ENCODE measurements at places on chromosomes 4 and X. TPM values are rescaled to one million over a fixed set of nuclear protein-coding genes. Genes with fewer than 3 reads are reported as not detected.

PLAC1 gene
- not detected for total RNA-seq

USP17L24 gene
- total RNA-seq: not detected

NWD2 gene
- 0.66 TPM for total RNA-seq

TMPRSS11D gene
- not detected for total RNA-seq

HEPH gene
- total RNA-seq: 8.8 TPM

CENPE gene
- 1.3 TPM for total RNA-seq

CCNQ gene
- 23.9 TPM for total RNA-seq

SERTM2 gene
- 0.15 TPM for total RNA-seq

GAGE13 gene
- not detected for total RNA-seq

CASP6 gene
- 18.6 TPM for total RNA-seq

DNA sequence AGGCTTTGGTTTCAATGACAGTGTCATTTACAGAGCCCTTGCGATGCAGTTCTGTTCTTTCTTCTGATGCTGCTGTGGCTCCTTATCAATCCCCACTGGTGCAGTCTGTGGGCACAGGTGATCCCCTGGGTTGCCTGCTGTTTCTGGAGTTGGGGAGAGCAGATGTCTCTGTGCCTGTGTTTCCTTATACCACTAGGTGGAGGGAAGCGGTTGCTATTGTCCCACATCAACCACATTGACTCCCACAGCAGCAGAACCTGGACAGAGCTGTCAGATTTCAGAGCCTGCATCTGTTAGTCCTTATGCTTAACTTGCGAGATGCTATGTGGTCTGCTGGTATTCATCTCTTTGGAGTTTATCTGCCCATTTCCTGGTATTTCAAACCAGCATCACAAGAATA, 57.7 kb downstream of the NEIL3 start:
- H3K36me3 ChIP-seq: no peaks in the 10 kb centered on the region
- no peak for DNase-seq
- no peak overlapping the region for H3K4me3 ChIP-seq
- no peaks in the 10 kb centered on the region for H3K4me1 ChIP-seq
- H3K27me3 ChIP-seq: no peaks in the 10 kb centered on the region
- no peak overlapping the region for H3K27ac ChIP-seq

GRCh38 chrX:124344246-124344645, 2.1 kb upstream of the SH2D1A start:
- DNase-seq: no peak
- no peak overlapping the region for H3K27ac ChIP-seq
- H3K27me3 ChIP-seq: no peaks in the 10 kb centered on the region
- H3K4me3 ChIP-seq: no peak overlapping the region

DNA sequence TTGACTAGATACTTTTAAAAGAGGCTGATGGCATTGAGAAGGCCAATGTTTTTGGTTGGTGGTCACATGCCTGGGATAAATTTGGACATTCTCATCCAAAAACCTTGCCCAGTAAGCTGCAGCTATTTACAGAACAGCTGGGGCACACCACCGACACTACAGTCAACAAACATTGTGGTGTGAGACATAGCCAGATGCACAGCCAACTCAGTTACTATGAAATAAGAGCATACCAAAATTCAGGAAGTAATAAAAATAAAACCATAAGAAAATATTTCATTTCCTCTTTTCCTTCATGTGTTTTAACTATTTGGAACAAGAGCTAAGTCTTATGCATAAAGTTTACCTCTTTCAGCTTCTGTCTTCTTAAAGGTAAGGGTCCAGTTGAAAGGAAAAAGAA, 8.8 kb downstream of the PPM1K start:
- H3K4me3 ChIP-seq: no peak overlapping the region
- no peaks in the 10 kb centered on the region for H3K4me1 ChIP-seq
- no peaks in the 10 kb centered on the region for H3K36me3 ChIP-seq
- H3K27ac ChIP-seq: no peak overlapping the region

DNA sequence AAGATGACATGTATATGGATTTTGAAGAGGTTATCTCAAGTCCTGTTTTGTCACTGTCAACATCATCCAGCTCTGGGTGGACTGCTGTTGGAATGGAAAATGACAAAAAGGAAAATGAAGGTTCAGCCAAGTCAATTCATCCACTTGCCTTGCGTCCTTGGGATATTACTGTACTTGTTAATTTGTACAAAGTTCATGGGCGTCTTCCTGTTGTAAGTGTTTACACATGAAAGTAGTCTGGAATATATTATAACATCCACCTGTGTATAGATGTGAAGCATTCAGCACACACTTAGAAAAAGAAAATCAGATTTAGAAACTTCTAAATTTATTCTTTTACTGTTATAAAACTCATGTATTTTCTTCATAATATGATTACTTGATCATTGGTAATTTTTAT, 67.2 kb downstream of the BLTP1 start:
- peaks cover 8% of the 10 kb centered on the region for H3K36me3 ChIP-seq
- no peak for DNase-seq
- no peaks in the 10 kb centered on the region for H3K27me3 ChIP-seq
- H3K4me3 ChIP-seq: no peak overlapping the region

DNA sequence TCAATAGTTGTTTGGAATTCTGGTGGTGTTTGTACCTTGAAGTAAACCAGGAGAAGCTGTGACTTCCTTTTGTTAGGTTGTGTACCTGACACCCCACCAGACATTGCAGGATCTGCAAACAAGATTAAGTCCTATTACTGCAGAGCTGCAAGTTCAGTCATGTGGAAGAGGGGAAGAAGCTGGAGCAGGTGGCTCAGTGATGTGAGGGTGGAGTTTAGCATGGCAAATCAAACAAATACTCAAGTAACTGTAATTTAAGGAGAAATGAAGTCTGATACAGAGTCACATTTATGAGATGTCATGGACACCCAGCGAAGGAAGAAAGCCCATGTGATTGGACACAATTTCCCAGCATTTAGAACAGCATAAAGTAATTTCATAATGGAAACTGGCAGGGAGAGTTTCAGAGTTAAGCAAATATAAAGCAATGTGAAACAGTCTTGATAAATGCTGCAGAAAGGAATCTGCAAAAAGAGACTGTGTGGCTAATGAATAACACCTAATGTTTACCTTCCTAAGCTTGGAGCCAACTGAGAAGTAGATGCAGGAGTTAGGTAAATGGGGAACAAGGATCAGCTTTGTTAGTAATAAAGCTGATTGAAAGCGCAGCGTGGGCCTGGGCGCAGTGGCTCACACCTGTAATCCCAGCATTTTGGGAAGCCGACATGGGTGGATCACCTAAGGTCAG, 249.1 kb downstream of the GBA3 start:
- H3K36me3 ChIP-seq: no peaks in the 10 kb centered on the region
- H3K4me1 ChIP-seq: no peaks in the 10 kb centered on the region
- H3K27me3 ChIP-seq: no peaks in the 10 kb centered on the region
- H3K4me3 ChIP-seq: no peak overlapping the region

- DNase-seq: no peak
- H3K4me3 ChIP-seq: no peak overlapping the region
Measured at GRCh38 chr4:164058776-164059445, 564.4 kb downstream of the TMA16 start.

DNA sequence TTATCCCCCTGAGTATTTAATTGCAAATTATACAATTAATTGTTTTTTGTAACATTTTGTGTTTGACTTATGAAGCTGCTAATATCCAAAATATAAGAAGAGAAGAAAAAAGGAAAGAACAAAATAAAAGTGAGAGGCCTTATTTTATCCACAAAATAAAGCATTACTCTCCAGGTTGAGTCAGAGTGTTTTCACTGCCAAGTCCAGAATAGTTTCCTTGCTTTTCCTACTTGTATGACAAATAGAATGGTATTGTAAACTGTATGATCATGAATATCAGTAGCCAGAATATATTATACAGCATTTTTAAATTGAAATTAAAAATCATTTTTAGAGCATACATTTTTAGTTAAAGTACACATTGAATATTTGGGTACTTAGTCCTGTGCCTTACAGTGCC, 237.8 kb downstream of the NDST4 start:
- H3K4me3 ChIP-seq: no peak overlapping the region
- no peak overlapping the region for H3K27ac ChIP-seq
- no peaks in the 10 kb centered on the region for H3K4me1 ChIP-seq
- H3K27me3 ChIP-seq: no peaks in the 10 kb centered on the region
- H3K36me3 ChIP-seq: no peaks in the 10 kb centered on the region
- no peak for DNase-seq

DNA sequence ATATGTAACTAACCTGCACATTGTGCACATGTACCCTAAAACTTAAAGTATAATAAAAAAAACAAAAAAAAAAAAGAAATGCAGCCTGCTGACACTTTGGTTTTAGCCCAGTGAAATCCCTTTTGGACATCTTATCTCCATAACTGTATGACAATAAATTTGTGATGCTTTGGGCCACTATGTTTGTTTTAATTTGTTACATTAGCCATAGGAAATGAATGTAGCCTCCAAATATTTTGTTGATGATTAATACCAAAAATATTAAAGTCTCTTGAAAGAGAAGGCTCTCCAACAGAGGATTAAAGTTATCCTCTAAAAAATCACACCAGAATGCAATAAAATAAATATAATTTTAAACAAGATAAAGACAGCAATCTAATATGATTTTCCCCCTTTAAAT, 852.7 kb upstream of the SLIT2 start:
- H3K36me3 ChIP-seq: peaks cover 4% of the 10 kb centered on the region
- no peaks in the 10 kb centered on the region for H3K4me1 ChIP-seq
- no peak overlapping the region for H3K27ac ChIP-seq
- H3K27me3 ChIP-seq: no peaks in the 10 kb centered on the region

GRCh38 chr4:87007528-87008446, 73.0 kb downstream of the AFF1 start:
- peaks cover 4% of the 10 kb centered on the region for H3K4me1 ChIP-seq
- peak; percentile 46 for DNase-seq
- peak overlapping the region; percentile 84 for H3K4me3 ChIP-seq
- H3K27me3 ChIP-seq: no peaks in the 10 kb centered on the region
- peak overlapping the region; percentile 97 for H3K27ac ChIP-seq
- no peaks in the 10 kb centered on the region for H3K36me3 ChIP-seq

DNA sequence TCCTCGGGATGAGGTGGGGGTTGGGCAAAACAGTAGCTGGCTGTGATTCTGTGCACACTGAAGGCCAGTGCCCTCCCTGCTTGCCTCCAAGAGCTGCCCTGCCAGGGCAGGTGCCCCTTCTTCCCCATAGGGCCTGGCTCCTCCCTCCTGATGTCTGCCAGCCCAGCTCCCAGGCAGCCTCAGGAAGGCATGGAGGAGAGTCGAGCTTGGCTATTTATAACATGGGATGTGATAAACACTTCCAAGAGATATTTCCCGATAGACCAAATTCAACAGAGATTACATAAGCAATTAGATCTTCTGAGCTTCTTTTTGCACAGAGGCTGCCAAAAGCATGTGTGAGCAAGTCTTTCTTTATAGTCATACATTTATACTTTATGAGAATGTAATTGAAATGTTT, 45.3 kb upstream of the PJA1 start:
- no peak for DNase-seq
- H3K4me1 ChIP-seq: no peaks in the 10 kb centered on the region
- no peaks in the 10 kb centered on the region for H3K36me3 ChIP-seq
- no peak overlapping the region for H3K4me3 ChIP-seq

- H3K4me1 ChIP-seq: no peaks in the 10 kb centered on the region
- DNase-seq: no peak
- no peak overlapping the region for H3K27ac ChIP-seq
- H3K27me3 ChIP-seq: no peaks in the 10 kb centered on the region
- no peaks in the 10 kb centered on the region for H3K36me3 ChIP-seq
Measured at GRCh38 chr4:152514356-152514755, 21.5 kb downstream of the FBXW7 start.

DNA sequence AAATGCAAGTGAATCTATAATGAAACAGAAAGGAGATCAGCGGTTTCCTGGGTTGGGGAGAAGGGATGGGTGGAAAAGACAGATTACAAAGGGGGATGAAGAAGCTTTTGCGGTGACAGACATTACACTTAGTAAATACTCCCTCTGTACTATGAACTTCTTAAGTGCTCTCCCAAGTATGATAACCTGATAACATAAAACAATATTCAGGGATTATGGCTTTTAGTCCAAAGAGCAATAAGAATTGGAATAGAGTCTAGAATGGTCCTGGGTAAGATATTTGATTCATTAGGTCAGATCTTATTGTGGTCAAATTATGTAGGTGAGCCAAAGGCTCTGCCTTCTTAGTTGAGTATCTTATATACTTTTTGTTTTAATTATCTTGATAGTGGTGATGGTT, 9.2 kb downstream of the LRRC66 start:
- H3K36me3 ChIP-seq: no peaks in the 10 kb centered on the region
- H3K27me3 ChIP-seq: no peaks in the 10 kb centered on the region
- no peak overlapping the region for H3K27ac ChIP-seq

DNA sequence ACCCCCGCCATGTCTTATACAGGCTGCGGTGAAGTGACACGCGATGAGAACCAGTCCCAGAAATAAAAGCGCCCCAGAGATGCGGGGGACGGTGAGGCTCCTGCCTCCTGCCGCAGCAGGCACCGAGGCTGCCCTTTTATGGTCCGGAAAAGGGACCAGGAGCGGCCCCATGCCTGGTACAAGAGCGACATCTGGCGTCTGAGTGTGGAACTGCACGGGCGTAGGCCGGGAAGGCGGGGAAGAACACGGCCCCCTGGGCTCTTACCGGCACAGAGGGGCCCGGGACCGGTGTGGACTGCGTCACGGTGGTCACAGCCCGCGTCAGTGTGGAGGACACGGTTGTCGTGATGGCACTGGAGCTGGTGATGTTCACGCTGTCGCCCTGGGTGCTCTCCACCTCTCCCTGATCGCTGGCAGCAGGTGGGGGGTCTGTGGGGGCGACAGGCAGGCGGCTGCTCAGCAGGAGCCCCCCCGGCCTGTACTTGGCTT, 8.9 kb upstream of the RENBP start:
- H3K27ac ChIP-seq: peak overlapping the region; percentile 68
- no peaks in the 10 kb centered on the region for H3K4me1 ChIP-seq
- no peaks in the 10 kb centered on the region for H3K27me3 ChIP-seq
- H3K36me3 ChIP-seq: no peaks in the 10 kb centered on the region
- no peak overlapping the region for H3K4me3 ChIP-seq

- H3K4me1 ChIP-seq: no peaks in the 10 kb centered on the region
- no peak for DNase-seq
- H3K27ac ChIP-seq: no peak overlapping the region
- no peak overlapping the region for H3K4me3 ChIP-seq
- H3K36me3 ChIP-seq: no peaks in the 10 kb centered on the region
- no peaks in the 10 kb centered on the region for H3K27me3 ChIP-seq
Measured at GRCh38 chr4:105755375-105755774, 46.8 kb downstream of the GSTCD start.

GRCh38 chr4:106530821-106531220, 162.2 kb upstream of the GIMD1 start:
- H3K27ac ChIP-seq: no peak overlapping the region
- DNase-seq: no peak
- no peaks in the 10 kb centered on the region for H3K36me3 ChIP-seq
- no peak overlapping the region for H3K4me3 ChIP-seq

GRCh38 chrX:49701933-49702332, 6.1 kb upstream of the PAGE1 start:
- no peak for DNase-seq
- H3K36me3 ChIP-seq: no peaks in the 10 kb centered on the region
- H3K27me3 ChIP-seq: no peaks in the 10 kb centered on the region
- no peak overlapping the region for H3K4me3 ChIP-seq

DNA sequence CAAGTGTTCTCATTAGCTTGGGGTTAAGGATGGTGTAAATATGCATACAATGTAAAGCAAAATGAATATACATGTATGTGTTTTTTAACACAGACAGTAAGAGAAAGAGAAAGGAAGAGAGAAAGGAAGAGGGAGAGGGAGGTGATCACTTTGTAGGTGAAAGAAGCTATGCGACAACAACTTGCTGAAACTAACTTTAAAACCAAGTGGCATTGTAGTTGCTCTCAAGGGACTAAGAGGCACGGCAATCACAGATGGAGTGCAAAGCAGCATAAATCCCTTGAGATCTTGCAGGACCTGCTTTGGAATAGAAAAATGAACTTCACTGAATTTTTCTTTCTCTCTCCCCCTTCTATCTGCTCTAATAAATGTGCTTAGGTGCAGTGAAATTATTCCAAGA, 1665.0 kb upstream of the TENM3 start:
- H3K27me3 ChIP-seq: no peaks in the 10 kb centered on the region
- no peaks in the 10 kb centered on the region for H3K36me3 ChIP-seq
- H3K4me1 ChIP-seq: no peaks in the 10 kb centered on the region
- no peak for DNase-seq
- no peak overlapping the region for H3K27ac ChIP-seq
- H3K4me3 ChIP-seq: no peak overlapping the region

Data from breast epithelium (tissue), 4 donors.